ENCODE measurements at places on chromosomes 2 and 18.

- DNase-seq, result no peak
Measured at GRCh38 chr2:25207078-25207545, 38.7 kb upstream of the POMC start.

DNA sequence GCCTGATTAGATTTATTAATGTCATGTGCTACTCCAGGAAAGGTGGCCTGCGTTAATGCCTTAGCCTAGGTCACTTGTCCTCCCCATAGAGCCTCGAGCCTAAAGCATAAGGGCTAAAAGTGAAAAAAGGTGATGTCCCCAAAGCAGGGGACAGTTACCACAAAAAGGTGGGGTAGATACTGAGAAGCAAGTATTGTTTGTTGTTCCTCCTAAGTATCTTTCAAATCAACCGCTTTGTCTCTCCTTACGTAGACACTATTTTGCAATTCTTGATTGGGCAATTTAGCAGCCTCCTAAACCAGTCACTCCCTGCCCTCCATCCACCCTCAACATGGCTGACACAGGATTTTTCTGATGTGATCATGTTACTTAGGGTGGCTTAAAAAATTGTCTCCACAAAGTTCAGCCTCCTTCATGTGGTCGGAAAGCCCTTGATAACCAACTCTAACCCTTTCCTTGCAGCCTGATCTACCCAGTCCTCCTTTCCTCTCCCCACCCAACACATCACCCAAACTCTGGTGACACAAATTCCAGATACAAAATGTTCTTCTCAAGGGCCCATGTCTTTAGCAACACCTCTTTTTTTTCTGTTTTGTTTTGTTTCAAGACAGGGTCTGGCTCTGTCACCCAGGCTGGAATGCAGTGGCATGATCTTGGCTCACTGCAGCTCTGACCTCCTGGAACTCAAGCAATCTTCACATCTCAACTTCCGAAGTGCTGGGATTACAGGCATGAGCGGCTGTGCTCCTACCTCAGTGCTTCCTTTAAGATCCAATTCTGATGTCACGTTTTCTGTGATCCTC lies 6.9 kb downstream of the INHA start:
- DNase-seq, result no peak

- no peak for DNase-seq
Measured at GRCh38 chr2:143152637-143153036, 23.4 kb downstream of the ARHGAP15 start.

DNA sequence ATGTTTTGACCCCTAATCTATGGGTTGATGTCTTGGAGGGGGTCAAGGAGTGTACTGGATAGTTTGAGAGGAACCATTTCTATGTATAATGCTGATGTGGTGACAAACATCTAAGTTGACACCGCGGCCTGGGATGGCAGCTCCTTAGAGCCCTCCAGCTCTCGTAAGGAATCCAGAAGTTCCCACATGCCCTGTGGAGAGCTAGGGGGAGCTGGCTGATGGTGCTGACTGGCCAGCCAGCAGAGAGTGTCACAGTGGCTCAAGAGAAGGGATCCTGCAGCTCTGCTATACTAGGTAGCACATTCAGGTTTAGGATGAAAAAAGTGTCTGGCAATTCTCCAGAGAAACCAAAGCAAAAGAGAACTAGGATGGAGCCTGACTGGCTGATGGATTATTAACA lies 842.2 kb upstream of the VRK2 start:
- DNase-seq, result no peak

DNA sequence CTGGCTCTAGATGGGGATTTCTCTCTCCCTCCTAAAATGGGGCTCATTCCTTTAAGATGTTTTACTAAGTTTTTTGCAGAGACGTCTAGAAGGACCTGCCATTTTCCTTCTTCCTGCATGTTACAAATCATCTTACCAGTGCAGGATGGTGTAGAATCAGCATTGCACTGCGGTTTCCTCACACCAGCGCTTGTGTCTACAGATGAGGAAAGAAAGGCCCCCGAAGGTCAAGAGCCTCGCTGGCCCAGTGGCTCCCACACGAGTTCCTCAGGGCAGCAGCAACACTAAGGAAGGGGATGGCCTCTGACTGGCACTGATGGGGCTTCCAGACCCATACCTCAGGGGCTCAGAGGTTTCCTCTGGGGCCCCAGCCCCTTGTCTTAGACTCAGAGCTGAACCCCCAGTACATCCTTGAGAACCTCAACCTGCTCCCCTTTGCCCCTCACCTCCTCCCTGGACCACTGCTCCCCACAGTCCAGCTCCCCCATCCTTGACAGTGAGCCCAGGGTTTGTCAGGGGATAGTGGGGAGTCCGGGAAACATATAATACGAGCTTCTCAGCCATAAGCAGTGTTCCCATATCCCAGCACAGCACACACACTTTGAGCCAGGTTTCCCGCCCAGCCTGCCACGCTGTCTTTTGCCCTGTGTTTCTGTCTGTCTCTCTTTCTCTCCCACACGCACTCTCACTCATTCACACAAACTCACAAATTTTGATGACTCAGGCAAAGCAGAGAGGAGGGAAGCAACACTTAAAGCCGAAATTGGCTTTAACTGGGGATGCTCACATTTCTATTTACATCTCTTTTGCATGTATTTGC lies 29.4 kb downstream of the ZFP36L2 start:
- no peak for DNase-seq

GRCh38 chr2:28432362-28432761 lies 39.7 kb downstream of the FOSL2 start:
- no peak for DNase-seq

DNA sequence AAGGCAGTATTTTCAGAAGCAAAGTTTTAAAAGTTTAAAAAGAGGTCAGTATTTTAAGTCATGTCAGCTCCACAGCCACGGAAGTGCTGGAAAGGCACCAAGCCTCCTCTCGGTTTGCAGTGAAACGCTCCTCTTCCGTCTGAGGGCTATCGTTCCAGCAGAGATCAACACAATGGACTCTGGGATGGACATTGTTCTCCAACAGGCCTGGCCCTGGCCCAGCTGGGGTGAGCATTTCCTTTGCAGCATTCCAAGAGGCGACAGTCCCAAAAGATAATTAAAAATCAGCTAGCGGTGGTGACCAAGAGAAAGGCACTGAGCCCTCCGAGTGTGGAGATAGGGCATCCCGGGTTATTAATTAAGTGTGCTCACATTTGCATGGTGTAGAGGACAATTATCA lies 95.9 kb upstream of the LCLAT1 start:
- DNase-seq, result no peak

- DNase-seq, result no peak
Measured at GRCh38 chr18:63183378-63183777, 136.2 kb downstream of the BCL2 start.

GRCh38 chr2:71791061-71791450 lies 337.7 kb downstream of the DYSF start:
- no peak for DNase-seq

GRCh38 chr2:169232551-169233154 lies 129.7 kb downstream of the LRP2 start:
- no peak for DNase-seq

GRCh38 chr18:12092398-12093229 lies 1.0 kb upstream of the ANKRD62 start:
- no peak for DNase-seq

DNA sequence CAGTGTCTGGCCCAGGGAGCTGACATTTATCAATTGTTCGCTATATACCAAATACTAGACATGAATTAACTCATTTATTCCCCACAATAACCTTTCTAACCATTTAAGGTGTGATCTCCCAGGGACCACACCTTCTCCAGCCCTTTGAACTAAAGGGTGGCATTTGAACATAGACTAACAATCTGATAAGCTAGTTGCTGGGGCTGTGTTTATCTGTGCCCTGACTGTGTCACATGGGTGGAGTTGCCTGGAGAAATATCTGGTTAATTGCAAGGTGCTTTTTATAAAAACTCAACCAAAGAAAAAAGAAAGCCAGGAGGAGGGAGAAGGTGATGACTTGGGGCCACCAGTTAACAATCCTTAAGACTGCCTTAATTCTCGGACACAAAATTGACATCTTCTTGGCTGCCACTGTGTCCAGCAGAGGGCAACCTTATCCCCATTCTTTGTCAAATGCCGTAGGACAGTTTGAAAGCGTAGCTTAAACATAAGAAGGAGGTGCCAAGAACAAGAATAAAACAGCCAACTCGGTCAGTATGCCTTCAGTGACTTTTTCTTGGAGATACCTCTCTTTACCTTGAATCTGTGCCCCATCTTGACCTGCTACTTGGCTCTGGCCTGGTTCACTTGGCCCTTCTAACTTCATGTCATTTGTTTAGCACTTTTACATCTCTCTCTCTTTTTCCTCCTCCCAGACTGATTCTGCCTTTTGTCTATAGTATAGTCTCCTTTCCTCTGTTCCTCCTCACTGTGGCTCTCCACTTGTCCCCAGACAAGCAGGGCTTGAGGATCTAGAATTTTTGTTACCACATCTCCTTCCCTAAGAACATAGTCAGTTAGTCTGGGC lies 183.4 kb downstream of the MYO3B start:
- DNase-seq, result peak; percentile 39

DNA sequence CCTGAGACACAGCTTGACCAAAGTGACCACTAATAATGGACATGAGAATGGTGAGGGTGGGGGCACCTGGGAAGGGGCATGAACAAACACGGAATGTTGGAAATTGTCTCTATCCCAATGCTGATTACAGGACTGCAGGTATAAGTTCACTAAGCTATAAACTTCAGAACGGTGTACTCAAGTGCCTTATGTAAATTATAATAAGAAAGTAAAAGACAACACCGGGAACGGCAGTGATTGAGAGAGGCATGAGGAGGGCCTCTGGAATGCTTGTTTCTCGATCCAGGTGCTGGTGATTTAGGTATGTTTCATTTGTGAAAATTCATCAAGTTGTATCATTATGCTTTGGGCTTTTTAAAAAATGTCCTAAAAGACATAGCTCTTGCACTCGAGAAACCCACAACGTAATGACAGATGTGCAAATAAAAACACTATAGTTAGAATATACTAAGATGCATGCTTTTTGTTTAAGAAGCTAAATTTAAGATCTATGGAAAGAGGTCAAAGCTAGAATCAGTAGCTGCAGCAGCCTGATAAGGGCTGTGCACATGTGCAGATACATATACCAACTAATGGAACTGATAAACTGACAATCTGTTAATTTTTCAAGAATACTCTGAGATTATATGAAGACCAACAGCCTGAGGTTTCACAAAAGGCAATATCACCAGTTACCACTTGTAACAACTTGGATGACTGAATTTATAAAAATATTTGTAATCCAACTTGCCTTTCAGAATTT lies 7.6 kb downstream of the HIBCH start:
- DNase-seq, result no peak

GRCh38 chr2:65357095-65357958 lies 75.1 kb downstream of the SPRED2 start:
- DNase-seq, result no peak

- no peak for DNase-seq
Measured at GRCh38 chr18:68467957-68468356, 247.0 kb downstream of the TMX3 start.

GRCh38 chr2:12486205-12487118 lies 230.3 kb upstream of the TRIB2 start:
- DNase-seq, result no peak

DNA sequence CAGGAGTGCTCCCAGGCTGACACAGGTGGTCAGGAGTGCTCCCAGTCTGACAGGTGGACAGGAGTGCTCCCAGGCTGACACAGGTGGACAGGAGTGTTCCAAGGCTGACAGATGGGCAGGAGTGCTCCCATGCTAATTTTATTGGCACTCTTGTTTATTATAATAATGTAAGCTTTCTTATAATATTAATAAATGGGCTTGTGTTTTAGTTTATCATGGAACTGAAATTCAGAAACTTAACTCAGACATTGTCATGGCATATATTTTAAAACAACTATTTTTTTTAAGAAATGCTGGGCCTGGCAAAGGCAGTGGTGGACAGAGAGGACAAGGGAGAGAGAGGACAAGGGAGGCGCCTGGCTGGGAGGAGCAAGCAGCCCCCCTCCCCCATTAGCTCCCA lies 18.7 kb downstream of the ANO7 start:
- no peak for DNase-seq

DNA sequence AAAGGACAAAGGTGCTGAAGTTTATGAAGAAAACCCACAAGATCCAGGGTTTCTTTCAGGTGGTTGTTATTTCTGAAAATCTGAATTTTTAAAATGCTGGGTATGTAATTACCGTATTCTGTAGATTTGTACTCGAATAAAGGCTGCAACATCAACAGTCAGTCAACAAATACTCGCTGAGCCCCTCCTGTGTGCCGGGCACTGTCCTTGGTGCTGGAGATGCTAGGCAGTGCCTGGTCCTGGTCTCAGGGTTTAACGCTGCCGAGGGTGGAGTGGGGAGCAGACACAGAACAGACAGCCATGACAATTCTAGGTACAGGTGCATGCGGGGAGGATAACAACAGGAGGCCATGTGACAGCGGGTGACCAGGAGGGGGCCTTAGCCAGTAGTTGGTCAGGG lies 27.2 kb upstream of the PDIA6 start:
- no peak for DNase-seq

- no peak for DNase-seq
Measured at GRCh38 chr2:238952261-238952919, 104.5 kb downstream of the TWIST2 start.

GRCh38 chr18:8938817-8939216 lies 163.7 kb upstream of the NDUFV2 start:
- DNase-seq, result no peak

- DNase-seq, result no peak
Measured at GRCh38 chr2:238847841-238848690, at the start of gene TWIST2. TWIST2 (plus strand) TSS chr2:238848085; CDS start chr2:238848216, 131 bp downstream.

- DNase-seq, result no peak
Measured at GRCh38 chr18:44823782-44824181, 143.1 kb downstream of the SETBP1 start.

DNA sequence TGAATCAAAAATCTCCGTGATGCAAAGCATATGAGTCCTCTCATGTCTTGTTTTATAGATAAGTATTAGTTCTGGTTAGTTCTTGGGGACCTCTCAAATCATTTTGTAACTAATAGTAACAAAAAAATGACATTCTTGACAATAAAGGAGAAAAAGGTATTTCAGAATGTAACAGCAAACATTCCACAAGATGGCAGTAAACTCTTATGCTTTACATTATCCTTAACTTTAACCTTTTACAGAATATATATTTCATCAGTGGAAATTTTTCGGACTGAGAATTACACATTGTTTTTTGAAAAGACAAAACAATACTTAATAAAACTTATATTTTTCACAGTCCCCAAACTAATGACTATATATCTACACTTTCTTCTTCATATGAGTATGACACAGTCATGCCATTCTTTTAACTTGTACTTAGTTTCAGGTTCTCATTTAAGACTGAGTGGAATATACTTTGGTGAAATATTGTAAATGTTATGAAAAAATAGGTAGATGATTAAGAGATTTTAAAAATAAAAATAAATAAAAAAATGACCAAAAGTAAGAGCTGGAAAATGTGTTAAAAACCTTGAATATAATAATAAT lies 142.9 kb upstream of the NXPH2 start:
- DNase-seq, result no peak
